T-helper 9 cell (primary cell): ENCODE measurements at places on chromosomes 1 and 21.

- DNase-seq: no peak
These were observed 538.0 kb downstream of the PTPRU start for GRCh38 chr1:29774355-29774754.

DNA sequence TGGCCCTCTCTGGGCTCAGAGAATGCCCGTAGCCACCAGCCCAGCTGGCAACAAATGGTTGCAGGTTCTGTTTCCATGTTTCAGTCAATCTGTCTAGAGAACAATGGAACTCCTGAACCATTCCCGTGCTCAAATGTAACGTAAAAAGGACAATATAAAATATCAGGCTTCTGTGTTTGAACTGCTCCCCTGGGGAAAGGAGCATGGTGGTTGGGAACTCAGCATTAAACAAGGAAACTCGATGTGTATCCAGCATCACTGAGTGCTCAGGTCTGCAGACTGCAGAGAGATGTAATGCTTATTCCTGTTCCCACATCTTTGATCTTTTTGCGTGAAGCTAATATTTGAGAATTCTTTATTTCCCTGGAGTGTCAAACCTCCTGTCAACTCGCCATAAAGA lies 326.5 kb downstream of the KIF26B start:
- no peak for DNase-seq

DNA sequence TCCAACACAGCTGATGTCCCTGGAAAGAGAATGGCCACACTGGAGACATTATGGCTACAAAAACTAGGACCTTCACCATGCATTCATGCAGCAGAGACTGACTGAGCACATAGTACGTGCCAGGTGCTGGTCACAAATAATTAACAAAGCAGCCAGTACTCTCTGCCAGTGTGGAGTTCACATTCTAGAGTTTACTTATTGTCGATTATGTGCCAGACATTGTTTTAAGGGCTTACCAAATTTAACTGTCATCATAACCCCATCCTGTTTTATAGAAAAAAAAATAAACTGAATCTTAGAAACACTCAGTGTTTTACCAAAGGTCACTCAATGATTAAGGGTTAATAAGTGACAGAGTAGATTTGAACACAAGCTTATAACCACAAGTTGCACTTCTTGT lies 143.3 kb downstream of the RRAGC start:
- no peak for DNase-seq

DNA sequence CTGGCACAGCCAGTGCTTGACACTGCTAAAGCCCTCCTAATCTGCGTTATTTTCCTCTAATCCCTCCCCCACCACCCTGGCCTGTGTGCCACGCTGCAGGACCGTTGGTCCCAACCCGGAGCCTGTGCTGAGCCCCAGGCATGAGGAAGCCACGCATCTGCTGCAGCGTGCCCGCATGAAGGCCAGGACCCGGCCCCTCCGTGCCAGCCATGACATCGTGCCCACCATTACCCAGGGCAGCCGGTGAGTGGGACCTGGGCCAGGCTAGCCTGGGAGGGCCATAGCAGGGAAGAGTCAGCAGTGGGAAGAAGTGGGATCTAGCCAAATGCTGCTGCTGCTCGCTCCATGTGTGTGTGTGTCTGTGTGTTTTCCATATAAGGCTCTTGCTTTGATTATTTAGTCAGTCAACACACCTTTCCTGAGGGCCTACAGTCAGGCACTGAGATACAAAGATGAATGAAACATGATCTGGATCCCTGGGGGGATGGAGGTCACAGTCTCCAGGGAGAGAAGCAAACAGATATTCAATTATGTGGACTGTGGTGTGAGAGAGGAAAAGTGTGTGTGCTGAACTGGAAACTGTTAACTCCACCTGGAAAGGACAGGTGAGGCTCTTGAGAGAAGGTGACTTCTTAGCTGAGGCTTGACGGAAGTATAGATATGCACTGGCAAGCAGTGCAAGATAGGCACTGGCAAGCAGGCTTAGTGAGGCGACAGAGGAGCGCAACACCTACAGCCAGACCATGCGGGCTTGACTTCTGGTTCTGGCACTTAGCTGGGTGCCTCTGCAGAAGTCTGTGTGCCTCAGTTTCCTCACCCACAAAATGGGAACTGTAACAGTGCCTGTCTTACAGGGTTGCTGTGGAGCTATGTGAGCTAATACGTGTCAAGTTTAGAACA lies 15.9 kb downstream of the KIAA1614 start:
- DNase-seq: no peak

DNA sequence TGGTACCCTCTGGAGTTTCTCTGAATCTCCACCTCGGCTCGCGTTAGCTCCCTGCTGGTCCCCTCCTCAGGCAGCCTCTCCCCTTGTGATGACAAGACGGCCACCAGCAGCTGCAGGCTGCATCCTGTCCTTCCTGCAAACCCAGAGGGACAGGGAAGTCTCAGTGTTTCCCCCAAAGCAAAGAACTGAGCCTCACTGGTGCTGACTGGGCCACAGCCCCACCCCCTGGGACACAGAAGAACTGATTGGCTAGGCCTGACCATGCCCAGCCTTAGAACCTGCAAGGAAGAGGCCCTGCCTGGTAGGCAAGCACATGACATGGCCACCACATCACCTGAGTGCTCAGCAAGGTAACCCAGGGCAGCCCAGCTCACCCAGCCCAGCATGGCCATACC lies 34.6 kb downstream of the TMEM51 start:
- DNase-seq: no peak

GRCh38 chr1:200771625-200772555 lies 33.2 kb downstream of the CAMSAP2 start:
- DNase-seq: no peak

GRCh38 chr1:53469373-53469772 lies 10.2 kb downstream of the DMRTB1 start:
- no peak for DNase-seq

GRCh38 chr21:37407719-37408420 lies 41.3 kb downstream of the DYRK1A start:
- no peak for DNase-seq

GRCh38 chr1:181504399-181504842 lies 21.1 kb downstream of the CACNA1E start:
- no peak for DNase-seq

- DNase-seq: no peak
These were observed 11.2 kb downstream of the PUM1 start for GRCh38 chr1:31054349-31054748.

DNA sequence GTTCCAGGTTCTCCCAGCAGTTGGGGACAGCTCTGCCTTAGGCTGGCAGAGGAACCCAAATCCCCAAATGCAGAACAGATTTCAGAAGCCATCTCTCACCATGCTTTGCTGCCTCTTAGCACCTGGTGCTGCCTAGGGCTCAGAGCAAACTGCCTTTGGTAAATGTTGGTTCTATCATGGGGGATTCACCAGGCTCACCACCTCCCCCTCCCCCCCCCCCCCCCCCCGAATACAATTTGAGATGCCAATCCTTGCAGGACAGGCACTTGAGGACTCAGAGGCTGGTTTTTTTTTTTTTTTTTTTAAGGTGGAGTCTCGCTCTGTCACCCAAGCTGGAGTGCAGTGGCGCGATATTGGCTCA lies 447 bp upstream of the PAQR6 start:
- no peak for DNase-seq

DNA sequence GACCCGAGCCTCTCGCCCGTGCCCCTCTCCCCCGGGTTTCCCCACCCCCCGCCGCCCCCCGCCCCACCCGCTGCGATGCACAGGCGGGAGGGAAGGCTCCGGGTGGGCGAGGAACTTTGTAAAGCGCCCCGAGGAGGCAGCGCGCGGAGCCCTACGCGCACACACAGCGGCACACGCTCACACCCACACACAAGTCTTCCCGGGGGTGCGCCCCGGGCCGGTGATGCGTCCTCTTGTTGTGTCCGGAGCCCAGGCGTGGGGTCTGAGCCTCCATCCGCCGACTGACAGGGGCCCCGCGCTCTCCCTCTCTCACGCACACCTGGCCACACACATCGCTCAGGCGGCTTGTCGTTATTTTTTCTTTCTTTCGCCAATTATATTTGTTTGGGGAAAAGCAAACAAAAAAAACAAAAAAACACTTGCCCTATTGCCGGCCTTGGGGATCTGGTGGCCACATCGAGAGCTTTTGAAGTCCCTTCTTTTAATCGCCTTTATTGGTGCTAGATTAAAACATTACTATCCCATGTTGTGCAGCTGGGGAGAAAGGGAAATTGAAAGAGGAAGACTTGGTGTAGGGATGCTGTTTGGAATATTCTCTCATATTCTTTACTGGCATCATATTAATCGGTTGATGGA lies 770 bp downstream of the NTNG1 start:
- DNase-seq: no peak

DNA sequence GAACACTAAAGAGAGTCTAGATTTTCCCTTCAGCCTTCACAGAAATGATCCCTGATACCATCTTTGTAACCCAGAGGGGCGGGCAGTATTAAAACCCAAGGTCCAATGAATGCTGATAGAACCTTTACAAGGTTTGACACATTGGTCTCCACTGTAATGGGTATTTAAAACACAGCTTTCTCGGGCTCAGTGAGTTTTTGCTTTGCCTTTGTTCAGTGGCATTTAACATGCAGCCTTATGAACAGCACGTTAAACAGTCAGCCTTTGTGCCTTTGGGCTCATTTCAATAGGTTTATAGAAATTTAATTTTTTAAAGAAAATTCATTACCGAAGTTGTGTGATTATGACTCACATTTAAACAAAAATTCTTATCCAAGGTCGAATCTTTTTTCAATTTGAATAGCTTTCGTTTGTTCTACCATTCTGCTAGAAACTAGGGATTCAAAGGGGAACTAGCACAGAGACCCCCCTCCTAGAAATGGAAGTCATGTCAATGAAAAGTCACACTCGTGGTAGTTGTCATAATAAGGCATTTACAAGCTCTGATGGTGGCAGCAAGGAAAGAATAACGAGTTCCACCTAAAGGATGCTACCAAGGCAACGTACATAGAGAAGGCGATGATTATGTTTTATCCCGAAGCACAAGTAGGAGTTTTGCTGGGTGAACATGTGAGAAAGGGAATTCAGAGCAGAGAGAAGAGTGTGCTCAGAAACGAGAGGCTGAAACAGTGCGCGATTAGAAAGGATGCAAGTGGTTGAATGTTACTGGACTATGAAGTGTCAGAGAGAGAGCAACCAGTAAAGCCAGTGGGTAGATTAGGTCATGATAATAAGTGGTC lies 66.2 kb downstream of the SGIP1 start:
- DNase-seq: no peak

DNA sequence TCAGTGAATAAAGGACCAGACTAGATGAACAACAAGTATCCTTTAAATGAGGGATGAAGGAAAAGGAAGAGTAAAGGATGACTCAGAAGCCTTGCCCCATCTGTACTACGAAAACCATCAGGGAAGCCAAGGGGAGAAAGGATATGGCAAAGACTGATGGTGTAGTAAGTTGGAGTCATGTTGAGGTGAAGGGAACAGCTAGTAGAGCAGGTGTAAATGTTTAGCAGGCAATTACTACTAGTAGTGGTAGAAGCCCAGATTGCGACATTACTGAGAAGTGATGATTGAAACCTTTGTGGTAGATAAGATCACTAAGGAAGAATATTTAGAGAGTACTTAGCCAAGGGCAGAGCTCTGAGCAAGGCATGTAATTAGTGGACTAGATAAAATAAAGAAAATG lies 84.0 kb downstream of the PHTF1 start:
- no peak for DNase-seq

DNA sequence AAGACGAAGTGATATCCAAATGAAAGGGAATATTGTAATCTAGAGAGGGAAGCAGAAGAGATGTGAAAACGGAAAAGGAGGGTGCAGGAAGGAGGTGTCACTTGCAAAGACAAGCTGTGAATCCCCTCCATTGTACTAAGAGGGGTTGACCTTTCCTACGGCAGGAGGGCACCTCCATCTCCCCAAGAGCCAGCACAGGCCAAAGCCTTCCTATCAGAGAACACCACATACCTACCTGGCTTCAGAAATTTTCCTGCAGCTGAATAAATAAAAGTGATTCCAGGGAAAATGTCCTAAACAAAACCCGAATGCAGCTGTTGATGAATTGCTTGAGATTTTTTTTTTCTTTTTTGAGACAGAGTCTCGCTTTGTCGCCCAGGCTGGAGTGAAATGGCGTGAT lies 14.3 kb downstream of the KANK4 start:
- DNase-seq: no peak

GRCh38 chr1:53259932-53260331 lies 21.6 kb upstream of the MAGOH start:
- DNase-seq: no peak

GRCh38 chr1:39407510-39407895 lies 83.9 kb upstream of the BMP8A start:
- no peak for DNase-seq

GRCh38 chr1:147613506-147613905 lies 56.8 kb downstream of the ACP6 start:
- no peak for DNase-seq

GRCh38 chr1:2098839-2099785 lies 48.9 kb downstream of the PRKCZ start:
- DNase-seq: no peak

DNA sequence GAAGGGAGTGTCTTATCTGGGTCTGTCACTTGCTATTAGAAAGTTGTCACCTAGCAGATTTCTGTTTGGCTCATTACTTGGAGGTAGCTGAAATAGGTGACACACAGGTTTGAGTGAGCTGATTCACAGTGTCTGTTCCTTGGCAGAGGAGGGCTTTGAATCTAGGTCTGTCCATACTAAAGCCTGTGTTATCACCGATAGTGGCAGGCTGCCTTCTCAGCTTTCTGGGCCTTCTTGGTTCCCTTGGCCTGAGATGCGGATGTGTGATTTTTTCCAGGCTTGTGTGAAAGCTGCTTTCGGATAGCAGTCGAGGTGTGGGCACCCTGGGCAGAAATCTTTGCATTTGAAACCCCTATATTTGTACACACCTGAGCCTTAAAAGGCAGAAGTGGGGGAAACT lies 73.9 kb downstream of the ACTL8 start:
- DNase-seq: no peak

DNA sequence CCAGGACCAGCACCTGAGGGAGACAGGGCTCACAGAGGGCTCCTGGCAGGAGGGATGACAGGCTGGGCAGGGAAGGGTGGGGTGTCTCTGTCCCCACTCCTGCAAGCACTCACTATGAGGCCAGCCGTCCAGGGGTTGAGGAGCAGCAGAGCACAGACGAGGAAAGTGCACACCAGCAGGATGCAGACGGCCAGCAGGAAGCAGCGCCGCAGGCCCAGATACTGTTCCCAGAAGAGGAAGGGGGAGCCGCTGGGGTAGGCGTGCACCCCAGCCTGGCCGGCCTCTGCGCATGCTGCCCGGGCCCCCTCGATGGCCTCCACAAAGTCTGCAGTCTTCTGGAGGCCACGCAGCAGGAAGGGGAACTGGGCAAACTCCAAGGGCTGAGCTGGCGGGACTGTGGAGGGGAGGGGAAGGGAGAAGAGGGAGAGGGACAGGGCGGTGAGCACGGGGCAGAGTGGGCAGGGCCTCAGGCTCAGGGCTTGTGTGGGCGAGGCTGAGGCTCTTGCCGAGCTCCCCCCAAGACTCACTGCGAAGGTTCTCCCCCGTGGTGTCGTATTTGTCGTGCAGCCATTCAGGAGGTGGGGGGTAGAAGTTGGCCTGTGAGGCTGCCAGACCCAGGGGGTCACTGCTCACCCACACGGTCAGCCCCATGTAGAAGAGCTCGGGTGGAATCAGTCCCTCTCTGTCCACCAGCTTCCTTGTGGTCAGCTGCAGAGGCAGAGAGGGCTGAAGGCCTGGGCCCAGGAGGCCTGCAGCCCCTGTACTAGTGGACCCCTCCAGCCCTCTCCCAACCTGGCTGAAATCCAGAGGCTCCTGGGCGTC lies 16.5 kb downstream of the PTCH2 start:
- no peak for DNase-seq
